ENCODE measurements at places on chromosomes 16 and 17.

DNA sequence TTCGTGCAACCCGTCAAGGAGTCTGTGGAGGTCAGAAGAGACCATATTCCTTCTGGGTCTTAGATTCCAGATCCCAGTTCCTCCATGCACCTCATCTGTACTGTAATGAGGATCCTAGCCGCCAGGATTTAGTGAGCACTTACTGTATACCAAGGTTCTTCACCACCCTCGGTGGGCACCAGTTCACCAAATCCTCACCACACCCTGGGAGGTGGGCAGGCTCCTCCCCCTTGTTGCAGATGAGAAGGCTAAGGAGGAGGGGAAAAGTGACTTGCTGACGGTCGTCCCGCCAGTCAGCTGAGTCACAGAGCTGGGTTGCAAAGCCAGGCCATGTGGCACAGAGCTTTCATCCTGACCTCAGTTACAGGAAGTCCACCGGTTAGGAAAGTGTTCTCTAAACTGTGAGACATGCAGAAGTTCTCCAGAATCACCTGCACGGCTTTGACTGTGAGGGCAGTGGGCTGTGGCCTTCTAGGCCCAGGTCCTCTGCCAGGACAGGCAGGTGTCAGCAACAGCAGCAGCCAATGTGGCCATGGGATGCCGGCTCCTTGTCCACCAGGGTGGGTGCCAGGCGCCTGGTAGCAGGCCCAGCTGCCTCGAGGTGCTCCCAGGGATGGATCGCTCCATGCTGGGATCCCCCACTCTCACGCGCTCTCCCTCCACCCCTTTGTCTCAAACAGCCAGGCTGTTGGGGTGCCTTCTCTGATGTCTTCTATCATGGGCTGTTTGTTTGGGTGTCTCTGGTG lies 240.3 kb upstream of the GSE1 start:
- DNase-seq = no peak

GRCh38 chr16:55257966-55258613 lies 65.9 kb upstream of the IRX6 start:
- DNase-seq = no peak

- DNase-seq = no peak
Measured at GRCh38 chr17:65389426-65389825, 172.0 kb downstream of the AXIN2 start.

DNA sequence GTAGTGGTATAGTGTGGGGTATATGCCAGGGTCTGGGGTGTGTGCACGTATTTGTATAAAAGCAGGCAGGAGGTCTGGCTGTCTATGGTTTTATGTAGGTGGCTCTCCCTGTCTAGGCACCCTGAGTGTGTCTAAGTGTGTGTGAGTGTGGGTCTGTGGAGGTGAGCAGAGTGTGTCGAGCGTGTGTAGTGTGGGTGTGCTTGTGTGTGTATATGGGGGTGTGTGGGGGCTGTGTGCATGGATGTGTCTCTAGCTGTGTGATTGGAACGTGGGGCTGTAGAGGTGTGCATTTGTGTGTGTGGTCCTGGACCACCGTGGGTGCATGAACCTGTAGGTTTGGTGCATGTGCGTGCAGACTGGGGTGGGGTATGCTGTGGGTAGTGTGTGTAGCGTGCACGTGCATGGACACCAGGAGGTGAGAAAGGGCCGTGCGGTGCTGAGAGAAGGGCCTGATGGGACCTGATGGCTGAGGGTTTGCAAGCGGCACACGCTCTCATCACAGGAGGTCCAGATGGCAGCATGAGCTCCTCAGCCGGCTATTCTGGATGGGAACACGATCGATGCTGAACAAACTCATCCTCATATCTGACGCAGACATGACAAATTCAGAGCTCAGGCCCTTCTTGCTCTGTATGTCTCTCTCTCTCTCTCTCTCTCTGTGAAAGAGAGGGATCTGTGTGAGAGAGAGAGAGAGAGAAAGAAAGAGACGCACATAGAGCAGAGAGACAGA lies 27.7 kb downstream of the SPACA3 start:
- DNase-seq = no peak

DNA sequence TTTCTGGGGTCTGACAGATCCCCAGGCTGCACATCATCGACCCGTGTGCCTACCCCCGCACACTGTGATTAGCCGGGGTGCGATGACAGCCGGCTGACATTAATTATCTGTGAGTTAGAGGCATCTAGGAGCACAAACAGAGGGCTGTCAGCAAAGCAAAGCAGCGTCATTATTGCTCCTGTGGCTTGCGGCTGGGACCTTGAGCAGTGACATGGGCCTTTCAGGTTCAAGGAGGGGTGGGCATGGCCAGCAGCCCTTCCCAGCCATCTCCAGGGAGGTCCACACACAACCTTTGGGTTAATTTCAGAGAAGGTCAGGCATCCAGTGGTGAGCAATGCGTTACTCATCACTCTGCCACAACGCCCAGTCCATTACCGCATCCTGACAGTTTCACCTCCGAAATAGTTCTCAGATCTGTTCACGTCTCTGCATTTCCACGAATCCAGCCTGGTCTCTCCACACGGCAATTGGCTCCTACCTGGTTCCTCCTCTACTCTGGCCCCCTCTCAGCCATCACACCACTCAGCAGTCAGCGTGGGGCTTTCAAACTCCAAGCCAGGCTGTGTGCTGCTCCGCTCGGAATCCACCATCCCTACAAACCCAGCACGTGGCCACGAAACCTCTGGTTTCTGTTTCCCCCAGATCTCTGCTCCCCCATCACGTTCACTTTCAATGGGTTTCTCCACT lies 249.7 kb upstream of the C16orf82 start:
- DNase-seq = no peak

GRCh38 chr17:51250314-51250840 lies 9.5 kb downstream of the MBTD1 start:
- DNase-seq = no peak

DNA sequence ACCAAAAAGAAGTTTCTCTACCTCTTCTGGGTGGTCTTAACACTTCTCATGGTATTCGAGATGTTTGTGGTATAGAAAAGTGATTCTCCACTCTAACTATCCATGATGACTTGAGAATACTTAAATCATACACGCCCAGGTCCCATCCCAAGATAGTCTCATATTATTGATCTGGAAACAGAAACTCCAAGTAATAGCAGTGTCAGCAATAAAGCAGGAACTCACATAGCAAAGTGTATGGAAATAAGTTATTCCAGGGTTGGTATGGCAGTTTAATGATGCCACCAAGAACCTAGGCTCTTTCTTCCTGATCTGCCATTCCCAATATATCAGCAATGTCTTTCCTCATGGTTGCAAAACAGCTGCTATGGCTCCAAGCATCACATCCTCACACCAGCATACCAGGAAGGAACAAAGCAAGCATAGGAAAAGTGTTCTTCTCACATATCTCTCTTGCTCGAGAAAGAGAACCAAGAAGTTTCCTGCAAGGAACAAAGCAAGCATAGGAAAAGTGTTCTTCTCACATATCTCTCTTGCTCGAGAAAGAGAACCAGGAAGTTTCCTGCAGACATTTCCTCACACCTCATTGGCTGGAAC lies 23.6 kb upstream of the TOX3 start:
- DNase-seq = no peak

DNA sequence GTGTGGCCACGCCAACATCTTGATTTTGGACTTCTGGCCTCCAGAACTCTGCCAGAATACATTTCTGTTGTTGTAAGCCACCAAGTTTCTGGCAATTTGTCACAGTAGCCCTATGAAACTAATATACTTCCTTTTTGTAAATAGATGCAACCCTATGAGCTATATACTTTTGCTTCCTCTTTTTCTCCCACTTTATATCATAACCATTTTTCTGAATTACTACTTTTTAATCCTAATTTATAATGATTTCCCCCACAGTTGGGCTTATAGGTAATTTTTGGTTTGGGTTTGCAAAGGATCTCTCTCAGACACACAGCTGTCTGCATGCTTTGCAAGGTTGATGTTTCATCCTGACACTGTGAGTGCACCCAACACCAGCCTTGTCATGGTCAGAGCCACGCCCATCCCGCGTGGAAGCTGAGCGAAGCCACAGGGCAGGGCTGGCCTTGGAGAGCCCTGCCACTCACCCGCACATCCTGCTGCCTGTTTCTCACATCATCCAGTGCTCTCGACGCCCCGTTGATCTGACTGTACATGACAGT lies 5.8 kb downstream of the TRIM25 start:
- DNase-seq = no peak

DNA sequence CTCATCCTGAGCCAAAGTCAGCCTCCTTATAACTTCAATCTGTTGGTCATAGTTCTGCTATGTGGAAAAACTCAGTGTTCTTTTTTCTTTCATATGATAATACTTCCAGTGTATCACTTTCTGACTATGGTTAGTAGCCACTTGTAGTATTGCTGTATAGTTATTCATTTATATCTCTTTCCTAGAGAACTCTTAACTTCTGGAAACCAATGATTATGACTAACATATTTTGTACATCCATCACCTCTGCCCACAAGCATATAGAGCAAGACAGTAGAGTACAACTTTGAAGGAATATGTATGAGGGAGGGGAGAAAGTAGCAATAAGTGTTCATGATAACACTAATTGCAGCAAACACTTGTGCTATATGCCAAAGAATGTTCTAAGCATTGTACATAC lies 38.6 kb downstream of the COX10 start:
- DNase-seq = no peak

DNA sequence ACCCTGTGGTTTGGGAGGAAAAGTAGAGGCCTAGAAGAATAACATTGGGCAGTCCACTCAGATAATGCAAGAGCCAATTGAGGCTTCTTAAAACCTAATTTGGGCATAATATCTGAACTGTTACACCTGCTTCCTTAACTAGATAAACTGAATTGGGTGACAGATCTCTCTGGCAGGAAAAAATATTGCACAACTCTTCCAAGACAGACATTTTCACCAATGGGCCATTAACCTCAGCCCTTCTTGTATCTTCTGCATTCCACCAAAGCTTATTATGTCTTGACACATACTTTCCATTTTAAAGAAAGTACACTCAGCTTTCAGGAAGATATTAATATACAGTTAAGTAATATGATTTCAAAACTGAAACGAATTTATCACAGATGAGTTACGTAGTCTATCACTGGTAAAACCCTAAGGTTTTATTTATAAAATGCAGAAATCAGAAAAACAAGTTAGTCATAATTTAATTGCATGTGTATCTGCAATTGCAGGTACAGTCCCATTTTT lies 79.9 kb upstream of the MON1B start:
- no peak for DNase-seq

- DNase-seq = no peak
Measured at GRCh38 chr17:72387487-72387886, 266.7 kb downstream of the SOX9 start.

DNA sequence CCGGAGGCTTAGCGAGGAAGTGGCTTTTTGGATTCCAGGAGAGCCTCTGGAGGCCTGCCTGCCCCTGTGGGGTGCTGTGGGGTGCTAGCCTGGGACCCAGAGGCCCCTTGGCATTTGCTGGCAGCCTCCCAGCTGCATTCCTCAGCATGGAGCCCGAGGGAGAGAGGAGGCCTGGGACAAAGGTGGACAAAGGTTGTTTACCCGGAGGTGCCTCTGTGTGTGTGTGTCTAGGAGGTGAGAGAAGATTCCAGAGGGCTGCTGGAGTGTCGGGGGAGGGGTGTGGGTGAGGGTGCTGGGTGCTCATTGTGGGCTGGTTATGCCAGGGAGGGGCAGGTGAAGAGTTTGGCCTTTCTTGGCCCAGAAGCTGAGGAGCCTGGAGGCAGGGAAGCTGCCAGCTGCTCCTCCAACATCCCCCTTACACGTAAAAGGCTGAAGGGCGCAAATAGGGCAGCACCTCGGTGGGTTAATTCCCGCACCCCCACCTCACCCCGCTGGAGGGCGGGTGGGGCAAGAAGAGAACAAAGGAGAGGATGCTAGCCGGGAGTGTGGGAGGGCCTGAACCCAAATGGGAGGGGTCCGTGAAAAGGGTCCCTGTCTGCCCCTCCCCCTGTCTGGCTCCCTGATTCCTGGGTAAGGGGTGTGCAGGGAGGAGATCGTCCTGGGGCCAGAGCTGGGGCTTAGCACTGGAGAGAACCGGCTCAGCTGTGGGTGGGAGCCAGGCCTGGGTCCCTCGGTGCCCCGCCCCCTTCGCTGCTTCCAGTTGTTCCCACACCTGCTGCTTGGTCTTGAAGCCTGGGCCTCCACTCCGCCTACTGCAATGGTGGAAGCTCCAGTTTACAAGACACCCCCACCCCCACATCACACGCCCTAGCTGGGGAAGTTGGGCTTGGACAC lies 9.9 kb downstream of the HEXIM2 start:
- no peak for DNase-seq

DNA sequence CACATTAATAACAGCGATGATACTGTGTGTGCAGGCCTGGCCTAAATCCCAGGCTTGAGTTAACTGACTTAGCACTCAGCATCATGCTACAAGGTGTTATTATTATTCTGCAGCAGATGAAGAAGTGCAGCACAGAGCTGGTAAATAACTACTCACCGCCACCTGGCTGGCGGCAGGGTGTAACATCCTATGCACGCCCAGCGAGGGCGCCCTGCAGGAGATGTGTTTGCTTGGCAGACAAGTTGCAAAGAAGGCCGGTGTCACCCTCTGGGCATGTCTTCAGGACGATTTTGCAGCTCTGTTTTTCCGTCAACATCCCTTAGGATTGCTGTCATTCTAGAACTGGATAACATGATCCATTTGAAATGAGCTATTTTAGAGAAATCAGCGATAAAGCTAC lies 30.1 kb downstream of the DNAH9 start:
- DNase-seq = no peak

Measured in effector memory CD4-positive, alpha-beta T cell (primary cell).